ENCODE measurements at places on chromosomes 3 and 15.

- DNase-seq, result no peak
These were observed 86.5 kb upstream of the MYZAP start for GRCh38 chr15:57505056-57505715.

- DNase-seq, result no peak
These were observed 776.5 kb downstream of the ROBO2 start for GRCh38 chr3:77816366-77816765.

GRCh38 chr3:44105571-44105970 is 136.1 kb upstream of the TOPAZ1 start:
- no peak for DNase-seq

DNA sequence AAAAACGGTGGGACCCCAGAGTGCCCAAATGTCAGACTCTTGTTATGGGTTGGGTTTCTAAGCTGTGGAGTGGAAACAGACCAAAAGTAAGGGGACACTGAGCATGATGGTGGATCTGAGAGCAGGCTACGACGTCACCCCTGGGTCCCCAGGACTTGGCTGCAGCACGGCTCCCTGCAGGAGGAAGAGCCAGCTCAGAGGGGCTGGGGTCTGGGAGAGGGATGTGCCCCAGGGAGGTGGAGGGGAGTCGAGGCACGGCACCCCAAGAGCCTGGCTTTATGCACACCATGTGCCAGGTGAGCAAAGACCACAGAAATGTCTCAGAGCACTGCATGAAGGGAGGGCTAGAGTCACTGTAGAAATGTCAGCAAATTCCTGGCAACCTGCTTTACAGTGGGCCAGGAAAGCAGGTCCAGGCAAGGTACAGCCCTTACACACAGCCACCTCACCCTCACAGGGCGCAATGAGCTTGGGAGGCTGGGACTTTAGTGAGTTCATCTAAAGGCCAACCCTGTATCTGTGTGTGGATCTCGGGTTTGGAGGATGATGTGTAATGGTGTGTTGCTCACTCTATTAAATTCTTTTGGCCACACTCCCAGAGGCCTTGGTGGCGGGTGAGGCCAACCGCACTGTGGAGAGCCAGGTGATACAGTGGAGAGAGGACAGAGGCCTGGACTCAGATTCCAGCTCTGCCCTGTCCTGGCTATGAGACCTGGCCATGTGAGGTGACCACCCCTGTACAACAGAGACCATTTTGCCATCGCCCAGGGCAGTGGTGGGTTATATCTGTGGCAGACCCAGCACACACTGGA is 14.1 kb downstream of the CTSH start:
- no peak for DNase-seq

- DNase-seq, result no peak
These were observed 191.5 kb upstream of the SLC2A2 start for GRCh38 chr3:171218069-171218468.

DNA sequence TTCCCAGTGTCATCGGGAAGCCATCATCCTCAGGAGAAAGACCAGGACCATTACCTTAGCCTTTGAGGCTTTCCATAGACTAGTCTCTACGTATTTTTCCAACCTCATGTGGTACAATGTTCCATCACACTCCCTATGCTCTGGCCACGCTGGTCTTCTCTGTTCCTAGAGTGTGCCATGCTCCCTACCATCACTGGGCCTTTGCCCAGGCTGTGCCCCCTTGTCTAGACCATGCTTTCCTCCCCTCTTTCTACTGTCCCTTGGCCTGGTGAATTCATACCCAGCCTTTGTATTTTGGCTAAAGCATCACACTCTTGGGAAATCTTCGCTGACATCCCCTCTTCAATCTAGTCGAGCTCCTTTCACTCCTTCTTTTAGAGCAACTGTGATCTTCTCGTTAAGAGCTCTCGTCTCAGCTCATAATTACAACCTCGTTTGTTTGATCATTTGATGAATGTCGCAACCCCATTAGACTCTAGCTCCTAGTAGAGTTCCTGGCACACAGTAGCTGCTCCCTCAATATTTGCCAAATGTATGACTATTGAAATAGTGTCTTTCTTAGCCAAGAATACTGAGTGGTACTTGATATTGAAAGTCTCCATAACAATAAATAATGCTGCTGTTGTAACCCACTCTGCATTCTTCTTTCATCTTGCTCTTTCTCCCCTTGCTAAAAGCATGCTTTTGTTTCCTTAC is 100.2 kb upstream of the FAM3D start:
- no peak for DNase-seq

- no peak for DNase-seq
These were observed 3.5 kb downstream of the NR2E3 start for GRCh38 chr15:71813723-71814470.

- no peak for DNase-seq
These were observed 1161.4 kb downstream of the SI start for GRCh38 chr3:163916596-163917560.

DNA sequence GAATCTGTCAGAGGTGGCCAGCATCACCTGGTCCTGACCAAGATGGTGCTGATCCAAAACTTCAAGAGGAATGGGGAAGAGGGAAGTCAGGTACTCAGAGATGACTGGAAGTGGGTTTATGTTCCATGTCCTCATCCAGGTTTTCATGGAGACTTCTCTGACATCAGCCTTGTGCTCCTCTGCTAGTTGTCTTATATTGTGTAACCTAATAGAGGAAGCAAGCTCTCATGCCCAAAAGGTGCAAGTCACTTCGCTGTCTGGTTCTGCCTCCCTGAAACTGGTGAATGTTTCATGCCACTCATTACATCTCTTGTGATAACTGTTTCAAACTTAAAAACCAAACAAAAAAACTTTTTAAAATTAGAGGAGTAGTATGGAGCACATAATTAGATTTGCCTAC is 127.2 kb upstream of the MANF start:
- DNase-seq, result no peak

All from activated CD4-positive, CD25-positive, alpha-beta regulatory T cell (primary cell).